ENCODE measurements at places on chromosomes 7 and 10. TPM values are rescaled to one million over a fixed set of nuclear protein-coding genes. Genes with fewer than 3 reads are reported as not detected.

DNA sequence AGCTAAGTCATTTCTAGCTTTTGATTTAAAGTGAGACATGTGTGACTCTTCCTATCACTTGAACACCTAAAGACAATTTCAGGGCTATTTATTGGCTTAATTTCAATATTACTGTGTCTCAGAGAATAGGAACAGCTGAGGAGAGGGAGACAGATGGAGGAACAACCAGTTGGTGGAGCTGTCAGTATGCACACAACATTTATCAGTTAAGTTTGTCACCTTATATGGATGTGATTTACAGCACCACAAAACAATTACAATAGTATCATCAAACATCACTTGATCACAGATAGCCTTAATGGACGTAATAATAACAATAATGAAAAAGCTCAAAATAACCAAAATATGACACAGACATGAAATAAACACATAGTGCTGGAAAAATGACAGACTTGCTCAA lies 129.6 kb downstream of the NPSR1 start:
- no peak overlapping the region for H3K27ac ChIP-seq
- no peak for DNase-seq
- no peaks in the 10 kb centered on the region for H3K36me3 ChIP-seq
- no peak overlapping the region for H3K4me3 ChIP-seq

GRCh38 chr7:26759108-26759507 lies 105.3 kb downstream of the SKAP2 start:
- no peaks in the 10 kb centered on the region for H3K36me3 ChIP-seq
- H3K27ac ChIP-seq, result no peak overlapping the region
- H3K4me1 ChIP-seq, result no peaks in the 10 kb centered on the region
- DNase-seq, result no peak

DNA sequence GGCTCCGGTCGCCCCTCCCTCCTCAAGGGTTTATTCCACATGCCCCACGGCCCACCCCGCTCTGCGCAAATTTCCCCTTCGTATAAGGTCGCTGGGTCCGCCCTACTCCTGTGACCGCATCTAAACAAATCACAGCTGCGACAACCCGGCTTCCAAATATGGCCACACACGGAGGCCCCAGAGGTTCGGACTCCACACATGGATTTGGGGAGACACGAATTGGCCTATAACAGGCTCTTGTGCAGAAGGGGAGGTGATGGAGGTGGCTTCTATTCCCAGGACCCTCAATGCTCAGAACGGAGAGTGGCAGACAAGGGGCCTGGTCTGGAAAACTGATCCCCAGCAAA lies 90.1 kb downstream of the FOXL3 start:
- no peaks in the 10 kb centered on the region for H3K27me3 ChIP-seq
- DNase-seq, result peak; percentile 37
- H3K27ac ChIP-seq, result no peak overlapping the region
- no peak overlapping the region for H3K4me3 ChIP-seq
- no peaks in the 10 kb centered on the region for H3K36me3 ChIP-seq
- peaks cover 5% of the 10 kb centered on the region for H3K4me1 ChIP-seq

DNA sequence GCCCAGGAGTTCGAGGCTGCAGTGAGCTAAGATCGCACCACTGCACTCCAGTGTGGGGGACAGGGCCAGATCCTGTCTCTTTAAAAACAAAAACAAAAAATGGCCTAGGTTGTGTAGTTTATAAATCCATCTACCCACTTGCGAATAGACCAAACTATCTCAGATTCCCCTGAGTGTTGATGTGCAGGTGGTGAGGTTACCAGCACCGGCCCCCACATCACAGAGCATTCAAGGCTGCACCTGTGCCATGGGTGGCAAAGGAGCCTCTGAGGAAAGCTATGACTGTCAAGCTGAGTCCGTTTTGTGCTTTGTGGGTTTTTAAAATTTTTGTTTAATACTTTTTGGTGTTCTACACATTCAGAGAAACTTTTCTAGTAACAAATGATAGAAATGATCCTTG lies 30.8 kb upstream of the CACUL1 start:
- no peak for DNase-seq
- H3K4me1 ChIP-seq, result 0 out of 2 replicates have a peak, but pooled peaks cover 3% of the 10 kb centered on the region
- no peak overlapping the region for H3K4me3 ChIP-seq
- peaks cover 4% of the 10 kb centered on the region for H3K27me3 ChIP-seq
- H3K36me3 ChIP-seq, result no peaks in the 10 kb centered on the region
- no peak overlapping the region for H3K27ac ChIP-seq

Gene BMI1
- 83.3 TPM for total RNA-seq

- no peaks in the 10 kb centered on the region for H3K36me3 ChIP-seq
- H3K4me1 ChIP-seq, result no peaks in the 10 kb centered on the region
- no peak overlapping the region for H3K4me3 ChIP-seq
- no peak overlapping the region for H3K27ac ChIP-seq
These were observed 34.5 kb upstream of the CD36 start for GRCh38 chr7:80603940-80604339.

DNA sequence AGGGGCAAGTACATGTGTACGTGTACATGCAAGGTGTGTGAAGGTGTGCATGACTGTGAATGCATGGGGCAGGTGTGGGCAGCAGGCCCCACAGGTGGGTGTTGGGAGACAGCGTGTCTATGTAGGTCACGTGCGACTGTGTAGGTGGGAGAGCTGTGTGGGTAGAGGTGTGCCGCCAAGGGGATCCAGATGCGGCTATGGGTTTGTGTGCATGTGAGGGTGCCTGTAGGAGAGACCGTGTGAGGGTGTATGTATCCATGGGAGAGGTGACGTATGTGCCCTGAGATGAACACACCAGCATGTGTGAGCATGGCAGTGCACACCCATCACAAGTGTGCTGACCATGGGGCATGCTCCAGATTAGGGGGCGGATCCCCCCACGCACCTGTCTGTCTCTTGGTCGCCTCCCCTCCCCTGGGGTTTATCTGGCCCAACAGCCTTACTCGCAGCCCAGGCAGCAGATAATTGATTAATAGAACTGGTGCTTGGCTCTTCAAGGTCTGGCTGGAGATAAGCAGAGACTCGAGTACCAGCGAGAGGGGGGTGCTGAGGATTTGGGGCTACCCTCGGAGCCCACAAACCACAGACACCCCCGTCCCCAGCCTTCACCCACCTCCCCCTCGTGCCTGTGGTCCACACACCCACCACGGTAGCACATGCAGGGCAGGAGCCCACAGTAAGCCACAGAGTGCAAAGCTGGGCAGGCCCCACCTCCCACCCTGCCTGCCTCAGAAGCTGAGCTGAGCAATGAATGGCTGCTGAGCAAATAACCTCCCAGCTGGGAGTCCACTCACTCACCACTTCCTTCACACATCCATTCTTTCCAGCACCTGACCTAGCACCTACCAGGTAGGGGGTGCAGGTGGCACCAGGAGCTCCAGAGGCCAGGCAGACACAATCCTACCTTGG lies 41.4 kb upstream of the ZMIZ1 start:
- H3K36me3 ChIP-seq, result no peaks in the 10 kb centered on the region
- no peaks in the 10 kb centered on the region for H3K27me3 ChIP-seq
- no peaks in the 10 kb centered on the region for H3K4me1 ChIP-seq
- no peak overlapping the region for H3K4me3 ChIP-seq

DNA sequence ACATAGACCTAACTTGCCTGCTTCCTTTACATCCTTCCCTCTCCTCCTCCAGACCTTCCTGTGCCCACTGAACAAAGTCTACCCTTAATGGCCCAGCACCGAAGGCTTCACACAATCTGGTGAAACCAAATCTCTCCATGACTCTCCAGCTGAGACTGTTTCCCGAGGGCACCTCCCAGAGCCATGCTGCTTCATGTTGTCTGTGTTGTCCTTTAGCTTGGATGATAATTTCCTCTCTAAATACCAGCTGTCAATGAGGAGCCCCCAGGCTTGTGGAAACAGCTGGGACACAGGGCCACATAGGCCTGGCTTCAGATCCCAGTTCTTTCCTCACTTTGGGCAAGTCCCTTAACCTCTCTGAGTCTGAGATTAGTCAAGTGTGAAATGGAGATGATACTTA lies 54.3 kb downstream of the DLD start:
- H3K27me3 ChIP-seq, result no peaks in the 10 kb centered on the region
- no peak overlapping the region for H3K27ac ChIP-seq
- peaks cover 44% of the 10 kb centered on the region for H3K4me1 ChIP-seq
- H3K4me3 ChIP-seq, result no peak overlapping the region
- no peak for DNase-seq
- H3K36me3 ChIP-seq, result peaks cover 95% of the 10 kb centered on the region

All from SJSA1 (cell line).